Peyer's patch (tissue), 4 donors: ENCODE measurements at places on chromosomes 13 and 19. TPM values are rescaled to one million over a fixed set of nuclear protein-coding genes. Genes with fewer than 3 reads are reported as not detected.

The CELF5 gene
- not detected for total RNA-seq

The ZNF677 gene
- 3.8 TPM for total RNA-seq

The KLF1 gene
- total RNA-seq: not detected

The SLC10A2 gene
- 5.0 TPM for total RNA-seq

The CDC16 gene
- 50.1 TPM for total RNA-seq

The HIPK4 gene
- not detected for total RNA-seq

The FUT1 gene
- 0.54 TPM for total RNA-seq

The ETV2 gene
- total RNA-seq: 1.6 TPM

The ZNF497 gene
- total RNA-seq: 0.70 TPM

The CD33 gene
- total RNA-seq: 2.4 TPM

The IL17D gene
- not detected for total RNA-seq

The CABP5 gene
- not detected for total RNA-seq

The KCNN4 gene
- total RNA-seq: 34.6 TPM

DNA sequence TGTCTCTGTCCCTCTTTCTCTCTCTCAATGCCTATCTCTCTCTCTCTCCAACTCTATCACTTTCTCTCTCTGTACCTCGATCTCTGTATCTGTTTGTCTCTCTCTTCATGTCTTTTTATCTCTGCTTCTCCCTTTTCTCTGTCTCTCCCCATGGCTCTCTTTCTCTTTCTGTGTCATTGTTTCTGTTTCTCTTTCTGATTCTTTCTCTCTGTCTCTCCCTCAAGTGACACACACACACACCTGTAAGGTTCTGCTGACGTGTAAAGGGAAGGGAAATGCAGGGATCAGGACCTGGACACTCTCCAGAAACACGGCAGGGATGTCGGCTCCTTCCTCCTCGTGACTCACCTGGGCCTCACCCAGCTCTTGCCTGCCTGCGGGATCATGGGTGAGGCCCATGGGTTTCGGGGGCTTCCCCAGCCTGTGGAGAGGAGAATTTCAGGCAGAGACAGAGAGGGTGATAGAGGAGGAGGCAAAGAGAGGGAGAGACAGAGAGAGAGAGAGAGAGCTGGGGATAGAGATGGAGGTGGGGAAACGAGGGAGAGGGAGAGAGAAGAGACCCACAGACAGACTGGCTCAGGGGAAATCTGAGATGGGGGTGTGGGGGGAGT, 5.4 kb upstream of the PLAUR start:
- H3K4me3 ChIP-seq: no peak overlapping the region
- peak overlapping the region; percentile 89 for H3K27ac ChIP-seq
- no peaks in the 10 kb centered on the region for H3K27me3 ChIP-seq
- peak; percentile 90 for DNase-seq
- H3K36me3 ChIP-seq: no peaks in the 10 kb centered on the region

DNA sequence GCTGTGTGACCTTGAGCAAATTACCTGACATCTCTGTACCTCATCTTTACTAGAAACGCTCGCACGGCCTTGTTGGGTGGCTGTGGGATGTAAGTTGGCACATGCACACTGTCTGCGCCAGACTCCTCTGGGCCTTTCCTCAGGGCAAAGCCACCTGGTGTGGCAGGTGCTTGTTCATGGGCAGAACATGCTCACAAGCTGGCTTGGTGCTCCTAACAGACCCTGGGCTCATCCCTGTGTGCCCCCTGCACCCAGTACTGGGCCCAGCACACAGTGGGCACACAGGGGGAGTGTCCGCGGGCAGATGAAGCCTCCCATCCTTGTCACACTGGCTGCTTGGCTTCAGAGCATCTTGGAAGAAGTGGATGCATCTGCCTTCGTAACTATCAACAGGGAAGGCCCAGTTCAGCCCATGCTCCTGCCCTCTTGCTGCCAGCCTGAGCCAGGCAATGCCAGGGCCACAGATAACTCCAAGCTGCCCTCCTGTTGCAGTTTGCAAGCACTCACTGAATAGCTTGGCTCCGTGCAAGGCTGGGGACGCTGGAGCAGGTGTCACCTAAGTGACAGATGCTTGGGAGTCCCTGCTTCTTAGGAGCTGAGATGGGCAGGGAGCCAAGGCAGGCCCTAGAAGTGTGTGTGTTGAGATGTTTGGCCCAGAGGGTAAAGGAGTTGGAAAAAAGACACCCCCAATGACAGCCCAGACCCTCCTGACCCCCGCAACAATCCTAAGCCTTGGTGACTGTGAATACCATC, 123.9 kb downstream of the TUBA3C start:
- no peak overlapping the region for H3K27ac ChIP-seq
- H3K4me1 ChIP-seq: no peaks in the 10 kb centered on the region
- no peaks in the 10 kb centered on the region for H3K27me3 ChIP-seq
- DNase-seq: no peak

GRCh38 chr13:20185366-20186056, 7.2 kb downstream of the GJB2 start:
- H3K4me3 ChIP-seq: no peak overlapping the region
- H3K27me3 ChIP-seq: no peaks in the 10 kb centered on the region
- H3K4me1 ChIP-seq: no peaks in the 10 kb centered on the region
- no peak for DNase-seq

DNA sequence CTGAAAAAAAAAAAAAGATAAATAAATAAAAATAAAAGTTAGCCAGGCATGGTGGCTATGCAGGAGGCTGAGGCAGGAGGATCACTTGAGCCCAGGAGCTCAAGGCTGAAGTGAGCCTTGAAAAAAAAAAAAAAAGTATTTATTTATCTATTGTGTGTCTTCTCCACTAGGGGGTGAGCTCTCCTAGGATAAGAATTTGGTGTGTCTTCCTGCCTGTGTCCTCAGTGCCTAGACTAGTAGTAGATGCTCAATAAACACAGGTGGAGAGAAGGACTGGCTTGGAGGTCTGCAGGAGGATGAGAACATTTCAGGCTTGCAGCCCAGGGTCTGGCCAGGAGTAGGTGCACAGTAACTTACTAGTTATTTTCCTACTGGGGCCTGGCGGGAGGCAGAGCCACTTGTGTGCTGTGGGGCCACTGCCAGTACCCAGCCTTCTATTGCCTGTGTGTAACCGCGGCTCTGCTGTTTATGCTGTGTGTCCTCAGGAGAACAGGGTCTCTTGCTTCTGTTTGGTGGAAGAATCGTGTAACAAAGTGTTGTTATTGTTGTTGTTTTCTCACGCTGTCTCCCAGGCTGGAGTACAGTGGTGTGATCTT, 5.4 kb downstream of the LMTK3 start:
- no peaks in the 10 kb centered on the region for H3K4me1 ChIP-seq
- no peak for DNase-seq
- no peaks in the 10 kb centered on the region for H3K36me3 ChIP-seq
- H3K27me3 ChIP-seq: no peaks in the 10 kb centered on the region
- no peak overlapping the region for H3K4me3 ChIP-seq

- H3K4me3 ChIP-seq: no peak overlapping the region
- H3K4me1 ChIP-seq: no peaks in the 10 kb centered on the region
- H3K27me3 ChIP-seq: no peaks in the 10 kb centered on the region
- no peaks in the 10 kb centered on the region for H3K36me3 ChIP-seq
These were observed 1002.1 kb downstream of the UQCRFS1 start for GRCh38 chr19:28210886-28211285.

- no peak overlapping the region for H3K27ac ChIP-seq
- no peak overlapping the region for H3K4me3 ChIP-seq
- H3K36me3 ChIP-seq: no peaks in the 10 kb centered on the region
- DNase-seq: peak; percentile 49
- no peaks in the 10 kb centered on the region for H3K27me3 ChIP-seq
These were observed 6.9 kb upstream of the ICAM4 start for GRCh38 chr19:10279737-10280442.

- no peak for DNase-seq
- H3K27me3 ChIP-seq: no peaks in the 10 kb centered on the region
- no peak overlapping the region for H3K4me3 ChIP-seq
- peak overlapping the region; percentile 29 for H3K27ac ChIP-seq
- H3K36me3 ChIP-seq: no peaks in the 10 kb centered on the region
- no peaks in the 10 kb centered on the region for H3K4me1 ChIP-seq
These were observed 55.9 kb downstream of the STARD13 start for GRCh38 chr13:33229446-33230177.

GRCh38 chr19:46975011-46975924, 44.4 kb upstream of the NPAS1 start:
- H3K27ac ChIP-seq: peak overlapping the region; percentile 26
- no peaks in the 10 kb centered on the region for H3K27me3 ChIP-seq
- DNase-seq: no peak
- no peaks in the 10 kb centered on the region for H3K4me1 ChIP-seq

- H3K27ac ChIP-seq: no peak overlapping the region
- H3K4me3 ChIP-seq: no peak overlapping the region
- DNase-seq: no peak
- no peaks in the 10 kb centered on the region for H3K4me1 ChIP-seq
- H3K27me3 ChIP-seq: no peaks in the 10 kb centered on the region
These were observed 120.9 kb downstream of the NUFIP1 start for GRCh38 chr13:44868397-44868796.

DNA sequence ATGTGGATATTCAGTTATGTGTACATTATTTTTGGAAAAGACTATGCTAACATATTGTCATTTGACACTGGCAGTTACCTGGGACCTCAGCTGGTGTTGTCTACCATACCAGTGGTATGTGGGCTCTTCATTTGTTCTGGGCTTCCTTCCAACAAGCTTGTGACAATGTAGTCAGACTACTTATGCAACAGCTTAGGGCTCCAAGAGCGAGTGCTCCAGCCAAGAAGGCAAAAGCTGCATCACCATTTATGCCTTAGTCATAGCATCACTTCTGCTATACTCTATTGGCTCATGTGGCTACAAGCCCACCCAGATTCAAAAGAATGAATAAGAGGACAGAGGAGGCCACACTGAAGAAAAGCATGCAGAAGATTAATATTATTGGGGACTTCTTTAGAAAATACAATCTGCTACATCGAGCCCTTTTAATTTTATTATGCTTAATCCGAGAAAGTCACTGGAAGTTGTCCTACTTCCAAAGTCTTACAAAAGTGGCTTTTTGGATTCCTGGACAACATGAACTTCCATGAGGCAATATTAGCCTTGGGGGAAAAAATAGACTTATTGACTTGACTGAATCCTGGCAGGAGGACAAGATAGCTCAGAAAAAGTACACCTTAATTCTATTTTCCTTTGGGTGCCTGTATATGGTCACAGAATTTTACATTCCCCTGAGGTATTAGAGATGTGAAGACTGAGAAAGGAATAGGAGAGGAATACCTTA, 529.4 kb upstream of the HTR2A start:
- H3K36me3 ChIP-seq: no peaks in the 10 kb centered on the region
- H3K27me3 ChIP-seq: no peaks in the 10 kb centered on the region
- no peak for DNase-seq

DNA sequence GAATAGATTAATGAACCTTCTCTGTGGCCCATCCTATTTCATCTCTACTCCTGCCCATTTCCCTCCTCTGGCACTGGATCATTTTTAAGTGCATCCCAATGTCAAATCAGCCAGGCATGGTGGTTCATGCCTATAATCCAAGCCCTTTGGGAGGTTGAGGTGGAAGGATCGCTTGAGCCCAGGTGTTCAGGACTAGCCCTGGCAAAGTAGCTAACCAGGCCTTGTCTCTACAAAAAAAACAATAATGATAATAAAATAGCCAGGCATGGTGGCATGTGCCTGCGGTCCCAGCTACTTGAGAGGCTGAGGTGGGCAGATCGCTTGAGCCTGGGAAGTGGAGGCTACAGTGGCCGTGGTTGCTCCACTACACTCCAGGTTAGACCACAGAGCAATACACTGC, 517.0 kb downstream of the MYO16 start:
- H3K27me3 ChIP-seq: no peaks in the 10 kb centered on the region
- H3K4me1 ChIP-seq: no peaks in the 10 kb centered on the region
- no peaks in the 10 kb centered on the region for H3K36me3 ChIP-seq
- H3K4me3 ChIP-seq: no peak overlapping the region

GRCh38 chr19:44803442-44804428, 5.2 kb upstream of the BCAM start:
- no peak overlapping the region for H3K27ac ChIP-seq
- peaks cover 13% of the 10 kb centered on the region for H3K36me3 ChIP-seq
- no peak overlapping the region for H3K4me3 ChIP-seq
- no peaks in the 10 kb centered on the region for H3K27me3 ChIP-seq
- DNase-seq: no peak
- H3K4me1 ChIP-seq: no peaks in the 10 kb centered on the region

GRCh38 chr13:36817996-36818803, 822 bp upstream of the RFXAP start:
- no peaks in the 10 kb centered on the region for H3K27me3 ChIP-seq
- H3K36me3 ChIP-seq: no peaks in the 10 kb centered on the region
- DNase-seq: no peak
- H3K4me3 ChIP-seq: peak overlapping the region; percentile 91

DNA sequence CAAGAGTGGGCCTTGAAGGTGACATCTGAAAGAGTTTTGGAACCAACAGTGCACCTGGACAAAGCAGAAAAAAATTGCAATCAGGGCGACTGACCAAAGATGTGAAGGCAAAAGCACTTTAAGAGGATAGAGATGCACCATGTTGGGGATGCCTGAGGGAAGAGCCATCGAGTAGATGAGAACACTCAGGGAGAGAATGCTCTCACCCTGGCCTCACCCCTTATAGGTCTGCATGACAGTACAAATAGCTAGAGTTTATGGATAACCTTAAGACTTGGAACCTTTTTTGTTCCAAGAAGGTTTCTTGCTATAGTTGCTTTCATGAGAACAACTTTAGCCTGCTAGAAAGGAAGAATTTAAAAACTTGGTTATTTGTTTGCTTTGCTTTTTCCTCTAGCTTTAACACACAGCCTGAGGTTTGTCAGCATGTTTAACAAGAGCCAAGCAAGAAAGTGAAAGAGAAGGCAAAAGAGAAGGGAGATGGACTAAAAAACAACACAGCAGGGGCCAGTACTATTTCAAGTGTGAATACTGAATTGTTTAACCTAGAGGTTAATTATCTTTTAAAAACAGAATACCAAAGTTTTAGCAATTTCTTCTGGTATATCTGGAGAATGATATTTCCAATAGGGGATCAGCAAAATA, 418.9 kb downstream of the DIAPH3 start:
- no peak for DNase-seq
- no peak overlapping the region for H3K27ac ChIP-seq
- H3K4me3 ChIP-seq: no peak overlapping the region
- H3K27me3 ChIP-seq: no peaks in the 10 kb centered on the region

DNA sequence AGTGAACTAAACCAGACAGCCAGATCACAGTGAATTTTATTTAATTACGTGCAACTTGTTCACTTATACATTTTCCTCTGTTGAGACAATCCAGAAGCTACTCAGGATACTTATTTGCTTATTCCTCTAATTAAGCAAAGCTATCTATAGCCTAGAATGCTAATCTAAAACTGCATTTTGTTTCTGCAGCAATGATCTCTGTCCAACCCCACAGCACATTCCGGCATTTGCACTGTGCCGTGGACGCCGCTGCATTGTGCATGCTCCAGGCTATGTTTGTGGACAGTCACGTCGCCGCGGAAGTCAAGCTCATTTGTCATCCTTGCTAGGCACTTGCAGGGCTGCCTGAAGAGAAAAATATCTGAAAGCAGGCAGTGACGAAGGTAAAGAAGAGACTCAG, 406.9 kb downstream of the RFC3 start:
- no peak overlapping the region for H3K4me3 ChIP-seq
- H3K27me3 ChIP-seq: no peaks in the 10 kb centered on the region
- H3K27ac ChIP-seq: no peak overlapping the region
- DNase-seq: no peak
